Astrocyte (in vitro differentiated cells and primary cell): ENCODE measurements at places on chromosomes 6 and 20. TPM values are rescaled to one million over a fixed set of nuclear protein-coding genes. Genes with fewer than 3 reads are reported as not detected.

Gene SIRPB2
- not detected in 2 replicates for total RNA-seq

Gene CGA
- 1.5 and 2.0 TPM in 2 replicates for total RNA-seq

Gene RRBP1
- total RNA-seq = 347 and 392 TPM in 2 replicates

Gene NCR2
- total RNA-seq = not detected in 2 replicates

Gene STX11
- 1.9 and 2.0 TPM in 2 replicates for total RNA-seq

Gene SLC26A8
- total RNA-seq = not detected in 2 replicates

Gene INSM1
- total RNA-seq = 0.09 TPM in 1 of 2 replicates, not detected in the other

Gene GPR6
- total RNA-seq = not detected in 2 replicates

Gene PPP1R14C
- 3.9 and 6.6 TPM in 2 replicates for total RNA-seq

Gene KHDC1L
- total RNA-seq = not detected in 2 replicates

Gene XKR7
- total RNA-seq = 0.36 and 0.48 TPM in 2 replicates

Gene PDCD2
- total RNA-seq = 60.2 and 68.4 TPM in 2 replicates

Gene NRN1
- total RNA-seq = 0.82 and 1.0 TPM in 2 replicates
